ENCODE measurements at places on chromosomes 5 and 9. TPM values are rescaled to one million over a fixed set of nuclear protein-coding genes. Genes with fewer than 3 reads are reported as not detected.

DNA sequence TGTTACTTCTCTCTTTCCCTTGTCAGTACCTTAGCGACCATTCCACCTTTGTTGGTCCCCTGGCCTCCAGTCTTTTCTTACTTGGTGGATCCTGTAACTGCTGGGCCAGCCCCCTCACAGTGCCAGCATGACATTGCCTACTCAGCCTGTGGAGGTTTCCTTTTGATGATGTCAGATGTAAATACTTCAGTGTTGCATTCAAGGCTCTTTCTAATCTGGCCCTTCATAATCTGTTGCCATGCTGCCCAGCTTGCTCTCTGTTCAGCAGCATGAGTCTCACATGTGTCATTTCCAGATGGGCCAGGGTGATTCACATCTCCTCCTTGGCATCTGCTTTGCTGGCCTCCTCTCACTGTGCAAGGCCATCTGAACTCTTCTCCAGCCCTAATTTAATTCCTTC, 57.1 kb downstream of the MAST4 start:
- no peak for DNase-seq

GRCh38 chr5:173542159-173542558, 74.3 kb downstream of the BOD1 start:
- no peak for DNase-seq

DNA sequence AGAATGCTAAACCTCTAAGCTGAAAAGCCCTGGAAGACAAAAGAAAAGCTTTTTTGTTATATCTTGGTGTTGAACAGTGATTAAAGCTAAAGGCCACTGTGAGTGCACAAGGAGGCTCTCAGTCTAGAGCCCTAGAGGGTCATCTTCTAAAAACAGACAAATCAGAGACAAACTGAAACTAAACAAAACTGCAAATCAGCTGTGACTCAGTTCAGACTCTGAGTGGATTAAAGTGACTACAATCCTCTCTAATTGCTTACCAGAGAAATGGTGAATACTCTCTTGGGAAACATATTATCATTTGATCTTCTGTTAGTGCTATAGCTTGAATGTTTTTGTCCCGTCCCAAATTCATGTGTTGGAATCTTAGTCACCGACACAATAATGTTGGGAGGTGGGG, 491.9 kb downstream of the CDH18 start:
- no peak for DNase-seq

GRCh38 chr5:141192110-141192725, at the start of gene PCDHB10:
PCDHB10 (plus strand) TSS chr5:141192353; CDS start chr5:141192553, 200 bp downstream.
- no peak for DNase-seq

The DCAF10 gene
- total RNA-seq: 22.3 TPM

Measured in Right ventricle myocardium inferior (tissue), 1 donor.